Pancreas (tissue), 10 donors: ENCODE measurements at places on chromosomes 11 and 22. TPM values are rescaled to one million over a fixed set of nuclear protein-coding genes. Genes with fewer than 3 reads are reported as not detected.
A peak's percentile ranks its signal among the peaks of the same experiment; 100 is the strongest.

GRCh38 chr11:118806400-118806799 lies 15.4 kb upstream of the DDX6 start:
- no peak for DNase-seq

DNA sequence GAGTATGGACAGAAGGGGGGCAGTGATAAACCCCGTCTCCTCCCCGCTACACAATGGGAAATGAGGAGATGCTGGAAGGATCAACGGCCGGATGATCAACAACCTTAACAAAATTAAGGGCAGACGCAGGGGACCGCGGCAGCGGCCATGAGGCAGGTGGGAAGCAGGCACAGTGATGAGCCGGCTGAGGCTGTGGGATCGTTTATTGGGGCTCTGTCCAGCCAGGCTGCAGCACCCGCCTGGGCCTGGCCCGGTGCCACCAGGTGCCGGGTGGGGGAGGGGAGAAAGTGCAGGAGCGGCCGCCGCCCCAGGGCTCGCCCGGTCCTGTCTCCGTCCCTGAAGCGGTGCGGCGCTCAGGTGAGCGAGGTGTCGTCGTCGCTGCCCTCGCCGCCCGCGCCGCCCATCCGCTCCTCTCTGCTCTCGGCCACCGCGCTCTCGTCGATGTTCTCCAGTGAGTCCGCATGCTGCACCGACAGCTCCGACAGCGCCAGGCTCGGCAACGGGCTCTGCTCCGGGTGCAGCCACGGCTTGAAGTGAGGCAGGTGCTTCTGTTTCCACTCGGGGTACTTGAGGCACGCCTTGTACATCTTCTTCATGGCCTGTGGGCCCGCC lies 2.4 kb upstream of the ARAP1 start:
- DNase-seq = no peak

Gene ACRV1
- total RNA-seq = not detected

GRCh38 chr11:71979602-71980001 lies 19.1 kb upstream of the IL18BP start:
- DNase-seq = no peak

DNA sequence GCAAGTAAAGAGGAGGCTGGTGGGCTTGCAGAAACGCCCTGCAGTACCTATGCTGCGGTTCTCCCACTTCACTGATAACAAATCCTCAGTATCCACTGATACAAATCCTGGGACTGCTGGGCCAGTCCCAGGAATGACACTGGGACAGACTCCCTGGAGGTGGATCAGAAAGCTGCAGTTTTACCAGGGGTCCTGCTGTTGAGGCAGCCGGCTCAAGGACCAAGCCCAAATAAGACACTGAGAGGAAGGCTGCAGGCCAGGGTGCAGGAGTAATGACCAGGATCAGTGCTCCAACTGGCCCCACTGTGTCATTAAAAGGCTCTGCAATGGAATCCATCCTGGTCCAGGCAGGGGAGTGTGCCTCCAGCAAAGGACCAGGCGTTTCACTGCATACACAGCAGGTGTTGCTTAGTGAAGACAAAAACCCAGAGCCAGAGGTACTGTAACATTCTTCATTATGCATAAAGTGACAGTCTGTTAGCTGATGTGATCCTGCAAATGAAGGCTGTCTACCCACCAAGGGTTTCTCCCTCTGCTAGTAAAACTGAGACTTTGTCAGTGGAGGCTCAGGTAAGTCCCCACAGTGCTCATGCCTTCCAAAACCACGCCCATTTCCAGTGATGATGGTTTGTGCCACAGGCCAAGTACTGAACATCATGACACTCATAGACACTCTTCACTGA lies 1.4 kb upstream of the C22orf39 start:
- no peak for DNase-seq

- DNase-seq = no peak
These were observed 10.1 kb downstream of the DGCR8 start for GRCh38 chr22:20089977-20090729.

GRCh38 chr22:19526702-19527111 lies 2.5 kb upstream of the CLDN5 start:
- no peak for DNase-seq

Gene DLG2
- 2.5 TPM for total RNA-seq

Gene VPS37C
- 20.6 TPM for total RNA-seq

Gene EFCAB6
- total RNA-seq = 1.8 TPM

GRCh38 chr11:115871161-115871760 lies 367.0 kb upstream of the CADM1 start:
- DNase-seq = no peak

GRCh38 chr11:1532014-1532586 lies 40.0 kb downstream of the DUSP8 start:
- peak; percentile 29 for DNase-seq

Gene CNIH2
- 1.2 TPM for total RNA-seq

Gene SLC7A4
- total RNA-seq = 0.20 TPM

- DNase-seq = peak; percentile 45
These were observed 50.4 kb downstream of the FAM83F start for GRCh38 chr22:40044870-40045834.

DNA sequence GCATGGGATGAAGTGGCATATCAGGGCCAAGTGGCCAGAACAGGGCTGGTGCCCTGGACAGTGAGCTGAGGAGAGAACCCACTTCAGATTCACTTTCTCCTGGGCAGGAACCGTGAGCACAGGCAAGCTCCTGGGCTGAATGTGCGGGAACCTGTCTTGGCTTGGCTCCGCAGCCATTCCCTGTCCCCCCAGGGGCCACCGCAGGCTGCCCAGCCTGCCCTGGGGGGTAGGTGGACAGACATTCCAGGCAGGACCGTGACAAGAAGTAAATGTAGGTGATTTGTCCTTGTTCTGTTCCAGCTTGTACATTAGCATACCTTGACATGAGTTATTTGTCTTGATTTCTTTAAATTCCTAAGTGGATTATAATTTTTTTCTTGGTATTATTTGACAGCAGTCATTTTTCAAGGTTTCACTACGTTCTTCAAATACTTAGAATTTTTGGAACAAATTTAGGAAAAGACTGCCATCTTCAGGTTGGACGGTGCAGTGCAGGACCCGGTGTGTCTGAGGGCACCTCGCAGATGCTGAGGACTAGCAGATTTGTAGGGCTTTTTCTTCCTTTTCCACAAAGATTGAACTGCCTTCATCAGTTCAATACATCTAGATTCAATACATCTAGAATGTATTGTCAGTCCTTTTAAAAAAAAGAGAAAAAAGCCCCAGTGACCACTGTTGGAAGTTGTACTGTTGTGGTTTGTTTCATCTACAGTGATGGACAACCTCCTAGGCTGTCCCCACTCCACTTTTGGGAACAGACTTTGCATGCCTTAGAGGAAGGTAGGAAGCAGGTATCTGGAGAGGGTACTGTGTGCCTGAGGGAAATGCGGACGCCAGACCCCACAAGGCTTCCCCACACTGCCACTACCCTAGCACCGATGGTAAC lies 115.1 kb upstream of the RASSF10 start:
- peak; percentile 68 for DNase-seq

DNA sequence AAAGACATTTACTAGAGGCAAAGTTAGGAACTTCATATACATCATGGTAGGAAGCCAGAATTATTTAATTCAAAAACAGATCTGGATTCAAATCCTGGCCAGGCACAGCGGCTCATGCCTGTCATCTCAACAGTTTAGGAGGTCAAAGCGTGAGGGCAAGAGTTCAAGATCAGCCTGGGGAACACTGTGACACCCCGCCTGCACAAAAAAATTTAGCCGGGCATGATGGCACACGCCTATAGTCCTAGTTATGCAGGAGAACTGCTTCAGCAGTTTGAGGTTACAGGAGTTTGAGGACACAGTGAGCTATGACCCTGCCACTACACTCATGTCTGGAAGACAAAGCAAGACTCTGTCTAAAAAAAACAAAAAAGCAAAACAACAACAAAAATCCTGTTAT lies 8.9 kb downstream of the MRTFA start:
- no peak for DNase-seq

Gene CCDC73
- not detected for total RNA-seq

- no peak for DNase-seq
These were observed 652.1 kb upstream of the CHORDC1 start for GRCh38 chr11:90874986-90875385.

- DNase-seq = peak; percentile 92
These were observed 5.1 kb upstream of the CDKN1C start for GRCh38 chr11:2890466-2891294.

Gene DRICH1
- 0.46 TPM for total RNA-seq

DNA sequence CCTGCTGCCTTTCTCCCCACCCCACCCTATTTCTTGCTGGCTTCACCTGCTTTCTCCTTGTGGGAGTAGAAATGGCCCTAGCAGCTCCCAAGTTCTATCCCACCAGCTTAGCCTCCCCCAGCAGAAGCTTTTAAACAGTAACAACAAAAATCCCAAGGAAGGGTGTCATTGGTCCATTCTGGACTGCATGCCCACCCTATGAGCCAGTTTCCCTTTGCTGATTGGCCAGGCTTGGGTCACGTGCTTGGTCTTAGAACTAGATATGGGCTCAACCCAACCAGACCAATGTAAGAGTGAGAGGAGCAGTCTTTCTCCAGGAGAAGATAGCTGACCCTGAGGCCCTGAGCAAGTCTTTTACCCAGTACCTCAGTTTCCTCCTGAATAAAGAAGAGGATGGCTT lies 2.3 kb downstream of the MTFP1 start:
- no peak for DNase-seq

DNA sequence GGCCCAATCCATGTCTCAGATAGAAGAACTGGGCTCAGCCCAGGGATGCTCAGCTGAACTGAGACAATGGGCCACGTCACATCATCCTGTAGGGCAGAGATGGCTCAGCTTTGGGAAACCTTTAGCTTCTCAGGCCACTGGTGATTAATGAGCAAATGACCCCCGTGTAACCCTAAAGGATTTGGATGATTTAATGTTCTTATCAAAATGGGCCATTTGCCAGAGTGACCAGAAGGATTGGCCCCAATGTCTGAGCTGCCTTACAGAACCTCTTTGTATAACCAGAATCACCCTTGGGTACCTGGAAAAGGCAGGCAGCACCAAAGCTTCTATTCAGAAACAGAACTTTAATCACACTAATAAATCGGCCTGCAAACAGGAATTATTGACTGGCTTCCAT lies 73.7 kb downstream of the ABTB2 start:
- DNase-seq = no peak

Gene POU2AF2
- 0.18 TPM for total RNA-seq

- DNase-seq = no peak
These were observed 2.4 kb upstream of the IFITM2 start for GRCh38 chr11:304915-305843.

- DNase-seq = no peak
These were observed 26.0 kb downstream of the BCL2L13 start for GRCh38 chr22:17664414-17665055.

Gene ARAP1
- 37.0 TPM for total RNA-seq

Gene OR56A1
- not detected for total RNA-seq

DNA sequence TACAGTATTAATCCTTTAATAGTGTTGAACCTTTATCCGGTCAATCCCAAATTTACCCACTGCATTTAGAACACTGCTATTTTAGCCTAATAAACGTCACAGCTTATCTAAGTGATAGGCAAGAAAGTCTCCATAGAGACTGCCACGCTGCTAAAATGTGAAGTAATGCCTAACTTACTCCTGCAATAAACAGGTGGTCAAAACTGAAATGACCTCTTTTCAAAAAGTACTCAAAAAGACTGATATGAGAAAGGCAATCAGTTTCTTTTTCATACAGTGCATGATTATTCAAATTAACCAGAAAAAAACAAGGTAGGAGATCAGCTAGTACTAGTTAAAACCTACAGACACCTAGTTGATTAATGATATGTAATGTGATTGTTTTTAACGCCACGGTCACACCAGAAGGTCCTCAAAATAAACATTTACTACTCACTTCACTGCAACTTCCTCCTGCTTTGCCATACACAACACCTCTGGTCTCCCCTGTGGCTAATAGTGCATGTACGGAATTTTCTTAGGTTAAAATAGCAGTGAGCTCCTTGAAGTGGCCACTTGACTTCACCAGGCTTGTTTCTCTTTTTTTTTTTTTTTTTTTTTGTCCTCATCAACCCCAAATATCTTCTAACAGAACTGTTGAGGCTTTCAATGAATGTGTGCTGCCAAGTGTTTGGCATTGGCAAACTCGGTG lies 8.8 kb downstream of the ATP5MG start:
- no peak for DNase-seq

DNA sequence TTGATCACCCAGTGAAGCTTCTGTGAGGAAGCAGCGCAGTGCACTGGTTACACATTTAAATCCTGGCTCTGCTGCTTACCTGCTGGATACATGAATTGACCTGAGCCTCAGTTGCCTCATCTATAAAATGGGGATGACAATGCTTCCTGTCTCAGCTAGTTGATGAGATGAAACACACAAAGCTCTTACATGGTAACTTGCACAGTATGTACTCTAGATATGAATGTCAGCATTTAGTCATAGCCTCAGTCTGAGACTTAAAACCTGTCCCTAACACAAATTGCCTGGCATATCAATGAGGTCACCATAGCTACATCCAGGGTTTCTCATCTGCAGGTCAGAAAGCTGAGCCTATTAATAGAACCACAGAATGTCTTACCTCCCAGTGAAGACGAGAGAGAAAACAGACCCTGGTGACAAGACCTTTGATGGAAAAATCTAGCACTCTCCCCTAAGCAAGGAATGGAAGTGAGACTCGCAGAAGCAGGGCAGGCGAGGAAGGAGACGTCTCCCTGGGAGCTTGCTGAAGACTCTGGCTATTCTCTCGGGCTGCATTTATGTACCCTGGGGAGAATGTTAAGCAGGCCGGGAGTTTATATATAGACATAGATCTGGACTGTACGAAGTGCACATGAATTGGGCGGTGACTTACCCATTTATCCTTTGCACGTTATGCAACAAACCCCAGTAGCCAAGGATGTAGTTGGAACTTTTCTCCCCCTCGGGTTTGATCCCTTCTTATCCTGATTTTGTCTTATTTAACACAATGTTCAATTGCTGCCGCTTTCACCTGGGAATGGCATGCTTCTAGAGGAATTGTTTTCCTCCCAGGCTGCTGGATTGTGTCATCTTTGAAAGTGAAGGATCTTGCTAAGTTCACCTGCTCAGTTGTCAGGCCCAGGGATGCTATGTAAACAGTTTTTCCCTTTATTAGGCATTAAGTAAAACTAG lies 18.0 kb downstream of the SDHAF2 start:
- DNase-seq = no peak

DNA sequence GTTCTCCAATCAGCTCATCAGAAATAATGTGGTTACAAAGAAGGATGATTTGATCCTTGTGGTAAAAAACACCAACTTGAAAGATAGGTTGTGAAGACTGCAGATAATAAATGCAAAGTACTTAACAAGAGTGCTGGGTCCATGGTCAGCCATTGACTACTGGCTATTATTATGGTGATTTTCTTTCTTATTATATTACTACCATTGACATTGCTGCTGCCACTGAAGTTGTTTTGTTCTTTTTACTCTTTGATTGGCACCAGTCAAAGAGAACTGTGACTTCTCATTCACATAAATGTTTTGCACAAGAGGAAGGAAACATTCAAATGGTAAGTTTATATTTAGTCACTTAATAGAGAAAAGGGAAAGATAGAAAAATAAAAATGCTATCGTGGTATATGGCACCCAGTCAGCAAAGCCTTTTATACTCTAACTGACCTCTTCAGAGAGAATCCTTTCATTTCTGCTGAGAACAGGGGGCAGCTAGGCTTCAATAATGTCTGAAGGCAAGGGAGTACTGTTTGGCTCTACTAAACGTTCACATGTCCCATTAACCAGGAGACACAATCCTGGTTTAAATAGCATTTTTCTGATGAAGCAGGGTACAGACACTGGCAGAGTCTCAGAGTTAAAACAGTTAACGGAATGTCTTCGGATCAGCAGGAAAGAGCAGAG lies 64.8 kb downstream of the LRRC4C start:
- DNase-seq = no peak

Gene CHADL
- total RNA-seq = 2.8 TPM

GRCh38 chr11:117670443-117670842 lies 126.6 kb downstream of the DSCAML1 start:
- DNase-seq = no peak

- DNase-seq = no peak
These were observed 423.7 kb upstream of the CADM1 start for GRCh38 chr11:115927823-115928329.
